ENCODE measurements at places on chromosomes 16 and 17.

- DNase-seq = no peak
Measured at GRCh38 chr17:34236281-34236892, 18.7 kb upstream of the CCL2 start.

GRCh38 chr17:17129466-17129865, 76.7 kb downstream of the PLD6 start:
- no peak for DNase-seq

DNA sequence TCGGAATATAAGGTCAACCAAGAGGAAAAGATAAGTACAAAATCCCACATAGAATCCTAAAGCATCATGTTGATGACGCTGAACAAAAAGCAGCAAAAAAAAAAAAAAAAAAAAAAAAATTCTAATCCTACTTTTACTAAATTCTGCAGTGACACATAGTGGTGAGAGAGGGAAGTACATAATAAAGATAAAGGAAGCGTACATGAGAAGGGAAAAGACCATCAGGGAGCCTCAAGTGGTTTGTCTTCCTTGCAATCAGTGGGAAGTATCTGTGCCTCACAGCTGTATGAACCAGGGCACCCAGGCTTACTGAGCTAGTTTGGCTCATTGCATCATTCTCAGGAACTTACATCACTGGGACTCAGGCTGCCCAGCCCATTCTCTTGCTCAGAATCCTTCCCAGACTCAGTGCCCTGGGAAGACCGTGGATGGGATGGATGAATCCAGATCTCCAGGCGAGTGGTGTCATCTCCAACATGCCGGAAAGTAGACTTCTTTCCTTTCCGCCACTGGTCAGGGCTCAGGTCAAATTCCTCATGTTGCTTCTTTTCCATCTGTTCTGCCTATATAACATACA, 21.2 kb downstream of the SMG6 start:
- no peak for DNase-seq

GRCh38 chr16:55502801-55503366, 6.0 kb upstream of the LPCAT2 start:
- DNase-seq = no peak

DNA sequence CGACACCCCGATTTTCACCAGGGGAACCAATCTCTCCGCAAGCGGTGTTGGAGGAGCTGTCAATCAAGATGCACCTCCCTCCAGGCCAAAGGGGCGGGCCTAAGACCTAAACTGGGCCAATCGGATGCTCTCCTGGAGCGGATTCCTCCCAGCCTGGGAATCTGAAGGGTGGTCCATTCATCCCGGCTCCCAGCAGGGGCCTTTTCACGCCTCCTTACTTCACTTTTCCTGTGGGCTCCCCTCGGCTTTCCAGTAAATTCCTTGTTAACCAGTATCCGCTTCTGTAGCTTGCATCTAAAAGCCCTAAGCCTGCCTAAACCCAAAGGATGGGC, 17.1 kb downstream of the C16orf74 start:
- DNase-seq = no peak

- DNase-seq = peak; percentile 83
Measured at GRCh38 chr17:76623271-76624146, 20.0 kb downstream of the ST6GALNAC1 start.

DNA sequence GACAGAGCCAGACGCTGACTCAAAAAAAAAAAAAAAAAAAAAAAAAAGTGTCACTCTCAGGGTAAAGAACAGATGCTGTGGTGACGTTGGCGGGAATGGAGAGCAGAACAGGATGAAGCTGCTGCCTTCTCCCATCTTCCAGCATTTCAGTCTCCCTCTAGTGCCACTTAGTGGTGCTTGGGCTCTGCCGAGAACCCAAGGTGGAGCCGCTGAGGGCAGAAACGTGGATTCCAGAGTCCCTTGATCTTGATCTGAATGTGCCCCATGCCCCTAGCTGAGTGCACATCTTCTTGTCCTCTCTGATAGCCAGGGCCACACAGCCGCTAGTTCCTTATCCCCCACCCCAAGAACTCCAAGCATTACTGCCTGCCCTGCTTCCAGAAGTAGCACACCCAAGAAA, 43.2 kb upstream of the FA2H start:
- no peak for DNase-seq

GRCh38 chr17:60151355-60151754, 1.6 kb downstream of the CA4 start:
- no peak for DNase-seq

- DNase-seq = no peak
Measured at GRCh38 chr16:29996766-29997250, 767 bp downstream of the INO80E start.

- no peak for DNase-seq
Measured at GRCh38 chr16:12208341-12209035, 232.0 kb downstream of the SNX29 start.

GRCh38 chr16:26909623-26910022, 157.1 kb upstream of the C16orf82 start:
- no peak for DNase-seq

- DNase-seq = no peak
Measured at GRCh38 chr16:16059895-16060590, 110.6 kb downstream of the ABCC1 start.

DNA sequence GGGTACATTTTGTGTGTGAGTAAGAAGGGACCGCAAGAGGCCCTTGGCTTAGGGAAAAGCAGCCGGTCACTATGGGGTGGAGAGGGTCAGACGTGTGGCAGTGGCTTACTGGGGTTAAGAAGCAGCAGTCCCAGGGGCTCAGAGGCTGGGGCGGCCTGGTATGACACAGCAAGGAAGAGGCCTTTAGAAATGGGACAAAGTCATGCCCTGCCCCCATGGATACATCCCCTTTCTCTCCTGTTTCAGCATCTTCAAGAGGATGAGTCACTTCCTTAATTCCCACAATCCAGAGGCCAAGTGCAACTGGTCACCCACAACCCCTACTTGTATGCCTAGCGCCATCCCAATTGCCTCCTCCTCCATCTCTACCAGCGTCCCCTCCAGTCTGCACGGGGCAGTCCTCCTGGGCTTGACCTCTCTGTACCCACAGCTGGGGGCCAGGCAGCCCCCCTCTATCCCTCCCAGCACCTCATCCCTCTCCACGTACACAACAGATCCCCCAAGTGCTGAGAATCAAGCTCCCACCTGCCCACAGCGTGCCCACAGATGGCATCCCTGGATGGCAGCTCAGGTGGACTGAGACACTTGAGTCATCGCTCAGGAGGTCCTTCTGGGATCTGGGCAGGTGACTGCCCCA, 6.9 kb upstream of the EFTUD2 start:
- DNase-seq = no peak

GRCh38 chr17:79255456-79255855, 180.8 kb downstream of the ENGASE start:
- no peak for DNase-seq

GRCh38 chr16:1145383-1146100, 7.4 kb upstream of the CACNA1H start:
- no peak for DNase-seq

DNA sequence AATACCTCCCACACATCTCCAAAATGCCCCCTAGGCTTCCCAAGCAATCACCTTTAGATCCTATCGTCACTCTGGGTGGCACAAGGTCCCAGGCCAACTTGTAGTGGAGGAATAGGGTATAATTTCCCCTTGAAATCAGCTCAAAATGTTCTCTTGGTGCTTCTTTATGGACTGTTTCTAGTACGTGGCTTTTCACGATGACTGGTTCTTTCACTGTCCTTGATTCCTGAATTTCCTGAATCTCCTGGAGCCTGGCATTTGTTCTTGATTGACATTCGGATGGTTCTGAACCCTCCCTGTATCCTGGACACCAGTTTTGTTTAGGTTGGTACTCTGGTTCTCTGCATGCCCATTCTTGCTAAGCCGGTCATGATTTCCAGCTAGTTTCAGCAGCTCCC, 6.9 kb upstream of the VPS53 start:
- DNase-seq = no peak

GRCh38 chr16:53695070-53695469, 8.6 kb downstream of the RPGRIP1L start:
- DNase-seq = no peak

GRCh38 chr16:89100601-89101302, 7.1 kb downstream of the ACSF3 start:
- no peak for DNase-seq

DNA sequence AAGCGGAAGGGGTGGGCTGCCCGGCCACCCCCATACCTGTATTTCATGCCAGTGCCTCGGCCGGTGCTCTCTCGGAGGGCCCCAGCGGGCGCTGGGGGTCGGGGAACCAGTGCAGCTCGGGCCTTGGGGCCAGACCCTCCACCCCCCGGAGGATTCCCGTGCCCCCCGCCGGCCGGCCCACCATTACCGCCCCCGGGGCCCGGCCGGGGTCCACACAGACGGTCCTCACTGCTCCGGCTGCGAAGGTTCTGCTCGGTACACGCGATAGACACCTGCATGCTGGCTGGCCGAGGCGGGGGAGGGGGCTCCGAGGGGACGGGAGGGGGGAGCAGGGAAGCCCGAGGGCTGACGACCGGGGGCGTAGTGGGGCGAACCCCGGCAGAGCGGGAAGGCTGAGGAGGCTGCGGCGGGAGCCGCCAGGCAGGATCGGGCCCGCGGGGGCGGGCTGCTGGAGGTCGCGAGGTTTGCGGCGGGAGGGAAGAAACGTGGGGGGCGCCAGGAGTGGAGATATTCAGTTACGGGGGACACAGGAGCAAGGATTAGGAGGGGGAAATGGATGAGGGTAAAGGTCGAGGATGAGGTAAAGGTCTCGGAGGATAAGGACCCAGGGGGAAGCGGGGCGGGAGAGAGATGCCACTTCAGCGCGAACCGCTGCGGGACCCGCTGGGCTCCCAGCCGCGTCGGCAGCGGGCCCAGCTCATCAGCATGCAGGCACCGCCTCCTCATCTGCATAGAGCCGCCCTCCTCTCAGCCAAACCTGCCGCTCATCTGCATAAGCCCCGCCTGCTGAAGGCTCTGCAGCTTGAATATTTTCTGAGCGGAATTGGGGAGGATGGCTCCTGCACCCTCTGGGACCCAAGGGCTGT, at the start of gene KCNAB3:
KCNAB3 (minus strand) TSS at position 699 of the 866 bp plus-strand sequence; CDS start at position 278, 421 bp downstream.
- DNase-seq = peak; percentile 65

- no peak for DNase-seq
Measured at GRCh38 chr17:67493812-67494211, 116.7 kb downstream of the PITPNC1 start.

DNA sequence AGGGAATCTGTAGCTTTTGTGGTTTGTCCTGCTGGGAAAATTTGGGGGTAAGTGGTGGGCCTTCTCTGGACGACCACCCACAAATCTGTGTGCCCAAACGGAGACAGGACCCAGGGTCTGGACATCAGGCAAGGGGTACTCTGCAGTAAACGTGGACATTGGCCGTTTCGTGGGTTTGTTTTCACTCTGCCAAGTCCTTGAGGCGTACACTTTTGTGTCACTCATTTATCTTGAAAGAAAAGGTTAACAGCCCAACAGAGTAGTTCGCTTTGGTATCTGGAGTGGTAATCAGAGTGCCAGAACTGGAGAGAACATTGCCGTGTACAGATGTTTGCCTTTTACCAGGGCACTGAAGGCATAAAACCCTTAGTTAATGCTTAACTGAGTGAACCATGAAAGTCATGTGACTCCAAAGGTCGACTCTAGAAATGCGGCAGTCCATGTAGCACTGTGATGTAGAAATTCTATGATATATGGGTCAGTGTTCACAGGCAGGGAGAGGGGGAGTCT, 15.4 kb downstream of the NAA60 start:
- no peak for DNase-seq

- no peak for DNase-seq
Measured at GRCh38 chr17:47803201-47803600, 18.4 kb downstream of the OSBPL7 start.

DNA sequence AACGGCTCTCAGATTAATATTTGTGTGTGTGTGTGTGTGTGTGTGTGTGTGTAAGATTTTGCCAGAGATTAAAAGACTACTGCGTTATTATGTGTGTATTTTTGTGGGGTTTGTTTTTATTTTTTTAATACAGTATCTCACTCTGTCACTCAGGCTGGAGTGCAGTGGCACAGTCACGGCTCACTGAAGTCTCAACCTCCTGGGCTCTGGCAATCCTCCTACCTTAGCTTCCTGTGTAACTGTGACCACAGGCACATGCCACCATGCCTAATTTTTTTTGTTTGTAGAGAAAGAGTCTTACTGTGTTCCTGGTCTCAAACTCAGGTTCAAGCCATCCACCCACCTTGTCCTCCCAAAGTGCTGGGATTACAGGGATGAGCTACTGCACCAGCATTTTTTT, 87.2 kb downstream of the CYB561 start:
- no peak for DNase-seq

DNA sequence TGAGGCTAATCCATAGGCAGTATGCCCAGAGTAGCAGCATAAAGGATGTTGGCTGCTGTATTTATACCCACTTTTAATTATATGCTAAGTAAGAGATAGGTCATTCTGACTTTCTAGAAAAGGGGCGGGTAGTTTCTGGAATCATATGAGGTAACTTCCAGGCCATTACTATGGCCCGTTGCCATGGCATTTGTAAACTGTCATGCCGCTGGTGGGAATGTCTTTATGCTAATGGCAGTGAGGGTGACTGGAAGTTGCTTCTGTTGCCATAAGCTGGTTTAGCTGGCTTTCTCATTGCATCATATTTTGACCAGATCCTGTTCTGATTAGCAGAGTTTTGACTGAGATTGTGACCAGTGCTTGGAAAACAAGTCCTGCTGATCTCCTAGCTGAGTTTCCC, 929.6 kb upstream of the CDH8 start:
- DNase-seq = no peak

GRCh38 chr17:51435641-51436091, 175.3 kb downstream of the UTP18 start:
- peak; percentile 66 for DNase-seq

DNA sequence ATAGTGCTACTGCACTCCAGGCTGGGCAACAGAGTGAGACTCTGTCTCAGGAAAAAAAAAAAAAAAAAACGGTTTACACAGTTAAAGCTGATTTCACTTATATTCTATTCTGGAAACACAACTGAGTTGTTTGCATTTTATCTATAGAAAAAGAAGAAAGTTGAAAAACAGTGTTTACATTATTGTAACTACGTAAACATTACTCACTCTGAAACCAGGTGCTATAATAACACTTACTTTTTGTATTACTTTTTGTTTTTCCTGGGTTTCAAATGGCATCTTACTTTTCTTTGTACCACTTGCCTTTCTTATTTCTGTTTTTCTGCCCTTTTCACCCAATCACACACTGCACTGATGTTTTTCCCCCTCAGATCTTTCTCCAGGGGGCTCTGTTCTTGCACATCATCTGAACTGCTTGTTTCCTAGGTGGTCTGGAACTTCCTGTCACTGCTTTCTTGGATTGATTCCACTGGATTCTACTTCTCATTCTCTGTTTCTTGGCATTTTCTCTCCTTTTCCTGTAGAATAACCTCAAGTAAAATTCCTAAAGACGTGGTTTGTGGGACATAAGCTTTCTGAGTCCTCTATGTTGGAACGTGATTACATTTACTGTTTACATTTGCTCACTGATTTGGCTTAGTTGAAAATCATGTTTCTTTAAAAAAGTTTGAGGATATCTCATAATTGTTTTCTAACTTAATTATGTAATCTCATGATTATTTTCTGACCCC, 142.1 kb downstream of the HS3ST3B1 start:
- DNase-seq = no peak

All from CD4-positive, alpha-beta T cell treated with Interleukin-17A for 4 hours (primary cell).